Fibroblast of lung (primary cell): ENCODE measurements at places on chromosomes 16 and 17. TPM values are rescaled to one million over a fixed set of nuclear protein-coding genes. Genes with fewer than 3 reads are reported as not detected.
A peak's percentile ranks its signal among the peaks of the same experiment; 100 is the strongest.

The CLDN6 gene
- 0.26 TPM in 1 of 2 replicates, not detected in the other for total RNA-seq

The DPH1 gene
- 21.3 and 23.1 TPM in 2 replicates for total RNA-seq

GRCh38 chr16:17474572-17474971, 3.8 kb upstream of the XYLT1 start:
- no peak for DNase-seq

- DNase-seq = peak; percentile 84
Measured at GRCh38 chr16:19502395-19503131, 19.3 kb downstream of the GDE1 start.

DNA sequence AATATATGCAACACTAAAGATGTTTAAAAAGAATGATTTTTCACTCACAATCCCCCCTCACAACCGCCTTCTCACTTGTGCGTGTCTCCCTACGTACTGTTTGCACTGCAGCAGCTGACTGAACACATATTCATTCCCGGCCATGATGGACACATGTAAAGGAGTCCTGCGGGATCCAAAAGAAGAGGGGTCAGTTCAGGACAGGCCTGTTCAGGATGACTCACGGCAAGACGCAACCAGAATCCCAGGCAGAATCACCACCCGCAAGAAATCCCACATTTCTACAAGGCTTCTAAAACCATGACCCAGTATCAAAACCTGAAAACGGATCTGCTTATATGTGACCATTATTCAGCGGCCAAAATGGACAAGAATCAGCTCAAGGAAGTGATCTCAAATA, 52.3 kb downstream of the CYB5D2 start:
- DNase-seq = peak; percentile 85
